ENCODE measurements at places on chromosomes 7 and 10.

GRCh38 chr10:43409385-43410109 is 561 bp upstream of the HNRNPF start:
- peak; percentile 69 for DNase-seq

DNA sequence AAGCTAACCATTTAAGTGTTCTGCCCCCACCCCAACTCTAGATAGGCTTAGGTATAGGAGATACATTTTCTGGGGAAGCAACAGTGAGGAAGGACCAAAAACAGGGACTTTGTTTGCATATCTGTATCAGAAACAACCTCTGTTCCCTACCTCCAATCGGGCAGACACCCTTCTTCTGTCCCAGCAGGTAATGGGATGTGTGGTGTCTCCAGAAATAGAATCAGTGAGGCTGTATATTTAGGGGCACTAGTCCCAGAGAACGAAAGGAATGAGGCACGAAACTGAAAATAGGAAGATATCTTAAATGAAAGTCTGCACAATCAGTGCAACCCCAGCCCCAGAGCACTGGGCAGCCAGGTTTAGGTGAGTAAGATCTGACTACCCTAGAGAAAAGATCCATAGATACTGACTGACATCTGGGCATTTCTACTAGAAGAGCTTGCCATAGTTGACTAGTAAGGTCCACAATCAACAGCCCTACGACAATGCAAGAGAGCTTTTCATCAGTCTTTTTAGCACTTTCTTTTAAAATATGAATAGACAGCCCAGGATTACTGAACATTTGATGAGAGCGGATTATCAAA is 28.1 kb downstream of the PLEKHA1 start:
- DNase-seq = no peak

DNA sequence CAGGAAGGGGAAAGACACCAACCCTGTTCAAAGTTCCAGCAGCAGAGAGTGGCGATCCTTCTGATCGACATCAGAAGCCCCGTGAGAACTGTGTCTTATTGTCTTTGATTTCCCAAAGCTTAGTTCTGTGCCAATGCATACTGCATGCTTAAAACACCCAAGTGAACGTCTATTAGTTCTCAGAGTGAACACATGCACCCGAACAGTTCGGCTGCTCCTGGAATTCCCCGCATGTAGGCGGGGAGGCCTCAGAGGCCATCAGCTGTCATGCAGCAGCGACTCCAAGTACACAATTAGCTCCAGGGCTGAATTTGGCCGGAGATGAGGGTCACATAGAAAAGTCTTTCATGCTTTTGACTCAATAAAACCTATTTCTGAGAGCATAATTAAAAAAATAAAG is 276.9 kb downstream of the ZMYND11 start:
- DNase-seq = no peak

DNA sequence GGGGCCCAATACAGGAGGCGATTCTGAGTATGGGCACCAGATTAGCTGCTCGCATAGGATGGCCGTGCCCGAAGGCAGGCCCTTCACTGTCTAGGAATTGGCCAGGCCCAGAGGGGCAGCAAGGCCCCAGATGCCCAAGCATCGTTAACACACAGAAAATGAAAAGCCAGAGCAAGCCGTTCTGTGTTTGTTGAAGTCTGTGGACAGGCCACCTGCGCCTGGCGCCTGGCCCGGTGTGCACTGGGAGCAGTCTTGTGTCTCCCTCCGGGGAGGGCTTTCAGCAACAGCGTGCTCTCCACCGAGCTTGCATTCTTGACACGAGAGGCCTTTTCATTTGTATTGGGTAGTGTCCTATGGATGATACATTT is 34.5 kb upstream of the TTYH3 start:
- DNase-seq = no peak

GRCh38 chr10:102767428-102768160 is 23.8 kb downstream of the WBP1L start:
- no peak for DNase-seq

GRCh38 chr7:2199528-2199927 is 33.2 kb downstream of the MAD1L1 start:
- DNase-seq = no peak

DNA sequence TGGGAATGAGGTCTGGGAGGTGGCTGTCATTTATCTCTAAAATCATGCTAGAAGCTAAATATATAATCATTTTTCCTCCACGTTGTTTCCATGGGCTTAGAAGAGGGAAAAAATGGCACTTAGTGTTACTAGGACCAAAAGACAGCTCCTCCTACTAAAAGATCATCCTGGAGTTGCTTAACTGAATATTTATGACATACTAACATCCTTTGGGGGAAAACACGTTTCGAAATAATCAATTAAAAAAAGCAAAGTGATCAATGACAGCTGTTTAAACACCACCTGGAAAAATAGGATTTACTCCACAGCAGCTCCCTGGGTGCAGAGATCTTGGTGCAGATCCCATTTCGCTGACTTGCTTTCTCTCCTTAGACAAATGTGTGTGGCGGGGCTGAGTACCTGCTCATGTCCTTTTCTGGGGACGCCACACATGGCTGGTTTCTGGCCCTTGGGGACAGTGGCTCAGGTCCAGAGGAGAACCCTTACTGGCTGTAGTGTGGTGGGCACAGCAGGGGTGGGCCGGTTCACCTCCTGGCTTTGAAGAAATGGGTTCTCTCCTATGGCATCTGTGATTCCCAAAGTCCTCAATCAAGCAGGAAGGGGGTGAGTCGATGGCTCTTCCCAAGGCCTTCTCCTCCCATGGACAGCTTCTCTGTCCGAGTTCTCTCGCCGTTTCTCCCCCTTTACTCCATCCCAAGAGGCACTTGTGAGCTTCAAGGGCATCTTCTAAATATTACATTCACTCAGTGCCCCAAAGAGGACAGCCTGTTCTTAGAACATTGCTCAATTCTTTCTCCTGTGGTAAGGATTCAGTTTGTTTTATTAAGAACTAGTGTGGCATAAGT is 156.4 kb upstream of the KLF14 start:
- DNase-seq = no peak

GRCh38 chr10:130218936-130219335 is 82.7 kb downstream of the GLRX3 start:
- no peak for DNase-seq

DNA sequence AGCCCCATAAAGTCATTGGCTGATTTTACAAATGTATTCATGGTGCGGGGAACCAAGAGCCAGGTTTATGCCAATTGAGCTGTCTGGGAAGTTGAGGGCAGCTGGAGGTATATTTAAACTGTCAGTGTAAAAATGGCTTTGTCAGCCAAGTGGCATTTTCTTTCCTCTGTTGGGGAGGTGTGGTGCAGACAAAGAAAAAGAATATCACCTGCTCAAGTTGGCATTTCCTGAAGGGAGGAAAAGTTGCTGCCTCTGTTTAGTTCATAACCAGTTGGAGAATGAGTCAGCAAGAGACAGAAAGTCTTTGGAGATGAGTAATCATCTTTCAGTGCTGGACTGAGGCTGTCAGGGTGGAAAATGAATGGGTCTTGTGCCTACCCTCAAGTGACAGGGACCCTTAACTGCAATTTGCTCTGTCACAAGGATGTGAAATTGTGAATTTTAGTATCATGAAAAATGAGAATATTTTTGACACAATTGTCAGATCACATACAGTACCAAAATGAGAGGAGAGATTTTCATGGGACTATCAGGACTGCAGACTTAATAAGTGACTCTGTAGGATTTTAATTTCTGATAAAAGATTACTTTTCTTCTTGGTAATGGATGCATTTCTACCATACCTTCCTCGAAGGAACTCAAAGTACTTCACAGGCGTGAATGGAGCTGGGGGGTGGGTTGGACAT is 137.3 kb downstream of the ANLN start:
- DNase-seq = no peak

DNA sequence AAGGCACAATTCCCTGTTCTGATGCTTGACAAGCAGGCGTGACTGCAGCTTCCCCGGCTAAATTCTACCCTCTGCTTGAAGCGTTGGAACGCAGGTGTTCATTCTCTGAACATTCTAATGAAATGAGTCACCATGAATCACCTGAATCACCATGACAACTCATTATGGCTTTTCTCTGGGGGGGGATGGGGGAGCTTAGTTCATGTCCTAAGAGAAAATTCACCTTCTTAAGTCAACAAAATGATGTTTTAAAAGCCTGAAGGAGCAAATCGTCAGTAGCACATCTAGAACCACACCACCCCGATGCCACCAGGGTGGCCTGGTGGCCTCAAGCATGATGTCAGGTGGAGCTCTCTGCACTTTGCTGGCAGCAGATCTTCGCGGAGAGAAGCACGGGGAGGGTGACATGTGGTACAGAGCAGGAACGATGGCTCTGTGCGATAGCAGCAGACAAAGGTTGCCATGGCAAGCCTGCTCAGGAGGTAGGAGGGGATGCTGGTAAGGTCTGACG is 33.7 kb downstream of the DDC start:
- no peak for DNase-seq

DNA sequence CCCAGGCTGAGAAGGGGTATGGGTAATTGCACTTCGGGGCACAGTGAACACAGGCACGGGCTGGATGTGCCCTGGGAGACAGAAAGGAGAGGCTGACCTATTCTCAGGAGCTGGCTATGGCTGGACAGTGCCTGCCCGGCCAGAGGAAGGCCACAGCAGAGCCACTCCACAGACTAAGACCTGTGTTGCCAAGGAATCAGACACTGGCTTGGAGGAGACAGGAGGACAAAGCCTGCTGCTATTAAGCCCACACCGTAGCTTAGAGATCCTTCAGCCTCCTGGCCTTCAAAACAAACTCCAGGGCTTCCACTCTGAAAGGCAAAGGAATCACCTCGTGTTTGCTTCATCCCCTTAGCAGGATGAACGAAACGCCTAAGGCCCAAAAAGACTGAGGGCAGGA is 82.2 kb downstream of the ALOX5 start:
- DNase-seq = no peak

All from effector memory CD8-positive, alpha-beta T cell (primary cell).